ENCODE measurements at places on chromosomes 11 and 22.

DNA sequence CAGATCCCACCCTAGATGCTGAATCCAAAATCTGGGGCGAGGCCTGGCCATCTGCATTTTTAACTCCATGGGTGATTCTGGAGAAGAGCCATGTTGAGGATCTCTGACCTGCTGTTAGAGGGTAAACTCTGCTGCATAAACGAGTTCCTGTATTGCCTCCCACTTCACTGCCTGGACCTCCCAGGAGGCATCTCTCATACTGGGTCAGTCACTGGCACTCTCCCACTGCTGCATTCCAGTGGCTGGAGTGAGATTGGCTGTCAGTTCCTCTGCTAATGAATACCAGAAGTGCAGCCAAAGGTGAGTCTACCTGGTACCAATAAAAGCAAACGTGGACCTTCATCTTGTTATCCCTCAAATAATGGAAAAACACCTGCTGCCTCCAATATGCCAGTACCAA, 10.3 kb downstream of the POLDIP3 start:
- DNase-seq: no peak

DNA sequence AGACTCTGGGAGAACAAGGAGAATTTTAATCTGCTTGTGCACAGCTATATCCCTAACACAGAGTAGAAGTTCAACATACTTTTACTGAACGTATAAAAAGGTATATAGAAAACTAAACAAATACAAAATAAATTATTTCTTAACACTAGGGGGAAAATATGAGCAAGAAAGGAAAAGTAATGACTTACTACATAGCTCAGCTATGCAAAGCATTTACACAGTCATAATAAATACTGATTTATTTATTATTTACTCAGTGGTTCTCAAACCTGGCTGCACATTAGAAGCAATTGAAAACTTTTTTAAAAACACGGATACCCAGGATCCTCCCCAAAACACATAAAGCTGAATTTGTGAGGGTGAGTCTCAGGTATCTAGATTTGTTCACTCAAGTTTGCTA, 182.5 kb downstream of the TTC28 start:
- no peak for DNase-seq

DNA sequence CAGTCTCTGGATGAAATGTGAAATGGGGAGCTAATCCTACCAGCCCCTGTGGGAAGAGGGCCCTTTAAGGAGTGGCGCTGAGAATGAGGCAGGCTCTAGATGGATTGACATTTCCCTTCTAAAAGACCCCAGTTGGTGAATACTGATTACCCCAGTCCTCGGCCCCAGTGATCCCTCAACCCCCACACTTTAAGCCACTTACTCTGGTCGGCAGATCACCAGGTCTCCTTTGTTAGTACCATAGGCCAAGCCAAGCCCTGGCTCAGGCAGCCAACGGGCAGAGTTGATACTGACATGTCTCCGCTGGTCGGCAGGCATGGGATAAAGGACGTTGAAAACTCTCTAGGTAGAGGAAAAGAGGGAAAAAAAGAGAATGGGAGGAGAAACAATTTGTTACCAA, 26.1 kb upstream of the CHRM4 start:
- DNase-seq: no peak

- DNase-seq: no peak
Observed at GRCh38 chr22:26553056-26553752, 36.7 kb downstream of the TPST2 start.
